ENCODE measurements at places on chromosomes 5 and 9.

- H3K4me3 ChIP-seq = peak overlapping the region; percentile 6
- peak overlapping the region; percentile 48 for H3K27ac ChIP-seq
- H3K36me3 ChIP-seq = no peaks in the 10 kb centered on the region
- no peaks in the 10 kb centered on the region for H3K27me3 ChIP-seq
- peak; percentile 75 for DNase-seq
Observed at GRCh38 chr5:5270958-5271785, 131.0 kb downstream of the ADAMTS16 start.

GRCh38 chr9:134526584-134527477 lies 114.8 kb upstream of the COL5A1 start:
- no peak overlapping the region for H3K4me3 ChIP-seq
- H3K27ac ChIP-seq = no peak overlapping the region
- no peaks in the 10 kb centered on the region for H3K36me3 ChIP-seq
- H3K4me1 ChIP-seq = no peaks in the 10 kb centered on the region

GRCh38 chr9:19998823-19999455 lies 210.1 kb upstream of the SLC24A2 start:
- no peaks in the 10 kb centered on the region for H3K36me3 ChIP-seq
- no peak overlapping the region for H3K4me3 ChIP-seq
- no peaks in the 10 kb centered on the region for H3K4me1 ChIP-seq
- no peak overlapping the region for H3K27ac ChIP-seq
- DNase-seq = no peak
- no peaks in the 10 kb centered on the region for H3K27me3 ChIP-seq

DNA sequence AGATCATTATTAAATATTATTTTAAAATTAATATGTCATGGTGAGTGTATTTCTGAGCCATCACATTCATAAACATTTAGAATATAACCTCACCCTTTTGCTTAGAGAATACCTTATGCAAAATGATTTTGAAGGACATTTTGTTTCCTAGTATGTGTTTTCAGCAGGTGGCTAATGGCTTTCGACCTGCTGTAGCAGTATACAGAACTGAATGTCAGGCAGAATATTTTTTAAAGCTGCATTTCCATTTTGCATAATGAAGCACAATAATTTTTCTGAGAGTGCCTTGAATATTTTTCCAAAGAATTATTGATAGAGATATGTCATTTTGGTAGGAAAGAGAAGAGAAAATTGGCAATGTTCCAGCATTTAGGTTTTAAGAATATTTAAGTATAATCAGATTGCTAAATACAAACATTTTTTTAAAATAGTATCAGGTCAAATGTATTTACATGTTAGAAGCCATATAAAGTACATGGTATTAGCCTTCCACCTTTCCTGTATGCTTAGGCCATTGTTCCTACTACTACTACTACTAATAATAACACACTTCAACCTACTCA lies 42.3 kb downstream of the PAM start:
- H3K27me3 ChIP-seq = no peaks in the 10 kb centered on the region
- DNase-seq = no peak

GRCh38 chr5:73654819-73655318 lies 28.9 kb downstream of the ARHGEF28 start:
- H3K27me3 ChIP-seq = no peaks in the 10 kb centered on the region
- DNase-seq = no peak
- H3K4me1 ChIP-seq = peaks cover 31% of the 10 kb centered on the region

GRCh38 chr9:69554945-69555344 lies 117.2 kb downstream of the APBA1 start:
- no peak for DNase-seq
- H3K36me3 ChIP-seq = no peaks in the 10 kb centered on the region
- no peaks in the 10 kb centered on the region for H3K27me3 ChIP-seq
- no peak overlapping the region for H3K27ac ChIP-seq
- H3K4me3 ChIP-seq = no peak overlapping the region

- H3K4me1 ChIP-seq = no peaks in the 10 kb centered on the region
- no peak for DNase-seq
- no peak overlapping the region for H3K27ac ChIP-seq
- H3K27me3 ChIP-seq = no peaks in the 10 kb centered on the region
Observed at GRCh38 chr5:59036274-59036961, 453.5 kb downstream of the RAB3C start.

DNA sequence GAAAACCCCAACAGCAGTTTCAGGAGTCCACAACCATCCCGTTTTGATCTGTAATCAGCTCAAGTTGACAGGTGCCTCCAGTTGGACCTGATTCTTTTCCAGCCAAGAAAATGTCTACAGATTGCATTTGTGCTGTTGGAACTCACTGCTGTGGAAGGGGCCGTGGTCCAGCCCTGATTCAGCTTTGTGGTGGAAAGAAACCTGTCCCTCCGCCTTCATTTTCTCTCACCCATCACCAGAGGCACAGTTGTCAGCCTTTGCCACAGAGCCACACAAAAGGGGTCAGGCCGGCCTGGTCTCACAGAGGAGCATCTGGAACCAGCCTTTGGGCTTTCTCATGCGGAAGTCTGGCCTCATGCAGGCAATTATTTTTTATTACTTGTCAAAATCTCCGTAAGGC lies 483.6 kb downstream of the GADD45G start:
- DNase-seq = no peak
- no peaks in the 10 kb centered on the region for H3K36me3 ChIP-seq
- H3K4me1 ChIP-seq = no peaks in the 10 kb centered on the region
- no peak overlapping the region for H3K27ac ChIP-seq

DNA sequence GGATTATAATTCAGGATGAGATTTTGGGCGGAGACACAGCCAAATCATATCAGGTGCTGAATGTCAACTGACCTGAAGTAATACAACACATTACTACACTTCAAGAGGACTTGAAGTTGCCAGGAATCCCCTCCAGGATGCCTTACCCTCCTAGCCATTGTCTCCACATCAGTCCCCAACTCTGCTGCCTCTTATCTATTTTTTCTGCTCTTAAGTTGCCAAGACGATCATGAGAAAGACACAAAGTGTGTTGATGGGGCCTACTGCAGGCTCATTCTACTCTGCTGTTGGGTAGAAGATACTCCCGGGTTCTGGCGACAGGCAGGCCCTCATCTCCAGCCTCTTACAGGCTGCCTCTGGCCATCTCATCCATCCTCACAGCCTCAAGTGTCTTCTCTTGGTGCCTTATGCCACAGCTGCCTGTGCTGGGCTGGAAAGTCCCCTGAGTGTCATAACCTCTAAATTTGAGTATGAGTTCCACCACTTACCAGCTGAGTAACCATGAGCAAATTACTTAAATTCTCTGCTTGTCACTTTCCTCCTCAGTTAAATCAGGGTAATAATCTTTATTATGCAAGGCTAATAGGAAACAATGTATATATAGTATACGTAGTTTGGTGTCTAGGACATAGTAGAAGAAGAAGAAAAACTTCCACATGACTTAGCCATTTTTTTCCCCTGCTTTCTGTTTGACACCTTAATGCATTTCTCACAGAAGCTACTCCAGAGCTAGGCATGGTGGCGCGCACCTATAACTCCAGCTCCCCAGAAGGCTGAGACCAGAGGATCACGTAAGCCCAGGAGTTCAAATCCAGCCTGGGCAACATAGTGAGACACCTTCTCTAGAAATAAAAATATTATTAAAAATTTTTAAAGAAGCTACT lies 73.0 kb upstream of the SNX2 start:
- no peak for DNase-seq
- no peak overlapping the region for H3K4me3 ChIP-seq
- no peak overlapping the region for H3K27ac ChIP-seq
- H3K36me3 ChIP-seq = no peaks in the 10 kb centered on the region
- H3K27me3 ChIP-seq = no peaks in the 10 kb centered on the region

- peaks cover 3% of the 10 kb centered on the region for H3K27me3 ChIP-seq
- no peaks in the 10 kb centered on the region for H3K36me3 ChIP-seq
- no peak overlapping the region for H3K27ac ChIP-seq
- DNase-seq = no peak
- no peaks in the 10 kb centered on the region for H3K4me1 ChIP-seq
Observed at GRCh38 chr9:126515873-126516505, 97.7 kb upstream of the LMX1B start.
